Chondrocyte (in vitro differentiated cells): ENCODE measurements at places on chromosomes 16 and 17. TPM values are rescaled to one million over a fixed set of nuclear protein-coding genes. Genes with fewer than 3 reads are reported as not detected.
A peak's percentile ranks its signal among the peaks of the same experiment; 100 is the strongest.

Gene THRA
- 31.9 to 46.6 TPM (median 34.7 TPM) in 3 replicates for total RNA-seq

DNA sequence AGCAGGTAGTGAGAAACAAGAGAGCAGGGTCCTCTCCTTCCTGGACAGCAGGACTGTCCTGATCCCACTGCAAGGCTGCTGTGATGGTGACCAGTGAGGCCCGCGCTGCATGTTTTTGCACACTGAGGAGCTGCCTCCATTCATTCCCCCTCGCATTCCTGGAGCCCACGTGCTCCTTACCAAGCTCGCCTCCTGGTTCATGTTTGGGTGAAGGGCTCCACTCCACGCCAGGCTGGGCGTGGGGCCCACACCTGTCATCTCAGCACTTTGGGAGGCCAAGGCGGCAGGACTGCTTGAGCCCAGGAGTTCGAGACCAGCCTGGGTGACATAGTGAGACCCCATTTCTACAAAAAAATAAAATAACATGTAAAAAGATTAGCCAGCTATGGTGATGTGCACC, 15.4 kb upstream of the FASN start:
- H3K27ac ChIP-seq: no peak overlapping the region
- H3K36me3 ChIP-seq: peaks cover 3% of the 10 kb centered on the region
- H3K4me3 ChIP-seq: no peak overlapping the region
- H3K27me3 ChIP-seq: no peaks in the 10 kb centered on the region

GRCh38 chr16:71172481-71173207, 57.9 kb downstream of the HYDIN start:
- H3K4me3 ChIP-seq: no peak overlapping the region
- no peak for DNase-seq
- no peak overlapping the region for H3K27ac ChIP-seq
- no peaks in the 10 kb centered on the region for H3K36me3 ChIP-seq
- H3K27me3 ChIP-seq: peaks cover 4% of the 10 kb centered on the region
- no peaks in the 10 kb centered on the region for H3K4me1 ChIP-seq

Gene BEAN1
- total RNA-seq: 3.1 to 4.1 TPM (median 3.7 TPM) in 3 replicates

DNA sequence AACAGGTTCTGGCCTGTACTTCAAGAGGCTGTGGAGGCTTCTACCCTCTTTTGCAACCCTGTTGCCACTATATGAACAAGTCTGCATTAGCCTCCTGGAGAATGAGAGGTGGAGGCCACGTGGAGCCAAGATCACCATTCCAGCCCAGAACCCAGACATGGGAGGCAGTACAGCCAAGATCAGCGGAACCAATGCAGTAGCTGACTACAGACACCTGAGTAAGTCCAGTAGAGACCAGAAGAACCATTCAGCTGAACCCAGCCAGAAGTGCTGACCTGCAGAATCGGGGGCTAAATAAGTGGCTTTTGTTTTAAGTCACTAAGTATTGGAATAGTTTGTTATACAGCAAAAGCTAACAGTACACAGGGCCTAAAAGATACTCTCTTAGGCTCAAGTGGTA, 12.1 kb downstream of the FAM20A start:
- H3K4me1 ChIP-seq: no peaks in the 10 kb centered on the region
- H3K36me3 ChIP-seq: no peaks in the 10 kb centered on the region
- H3K27me3 ChIP-seq: peaks cover 11% of the 10 kb centered on the region
- no peak overlapping the region for H3K27ac ChIP-seq
- no peak overlapping the region for H3K4me3 ChIP-seq

GRCh38 chr17:8192070-8192815, 2.3 kb upstream of the BORCS6 start:
- no peak overlapping the region for H3K27ac ChIP-seq
- H3K27me3 ChIP-seq: no peaks in the 10 kb centered on the region
- no peaks in the 10 kb centered on the region for H3K36me3 ChIP-seq
- peaks cover 21% of the 10 kb centered on the region for H3K4me1 ChIP-seq
- no peak for DNase-seq

DNA sequence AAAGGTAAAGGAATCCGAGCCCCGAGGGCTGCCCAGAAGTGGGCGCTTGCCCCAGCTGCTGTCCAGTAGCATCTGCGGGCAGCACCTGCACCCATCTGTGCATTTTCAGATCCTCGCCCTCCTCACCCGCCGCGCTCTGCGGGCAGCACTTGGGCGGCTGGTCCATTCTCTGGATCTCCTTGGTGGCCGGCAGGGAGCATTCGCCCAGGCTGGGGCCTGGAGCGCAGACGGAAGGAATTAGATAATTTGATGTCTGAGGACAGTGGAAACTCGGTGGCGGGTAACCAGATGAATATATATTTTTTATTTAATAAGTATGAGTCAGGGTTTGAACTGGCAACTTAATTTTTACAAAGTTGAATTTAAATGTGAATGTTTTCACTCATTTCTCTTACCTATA, 88.5 kb downstream of the NPIPB11 start:
- H3K27me3 ChIP-seq: no peaks in the 10 kb centered on the region
- no peak overlapping the region for H3K4me3 ChIP-seq
- no peak overlapping the region for H3K27ac ChIP-seq
- H3K4me1 ChIP-seq: peaks cover 54% of the 10 kb centered on the region
- H3K36me3 ChIP-seq: no peaks in the 10 kb centered on the region

GRCh38 chr17:61583660-61584264, 7.3 kb downstream of the NACA2 start:
- H3K27ac ChIP-seq: no peak overlapping the region
- H3K4me1 ChIP-seq: no peaks in the 10 kb centered on the region
- no peak overlapping the region for H3K4me3 ChIP-seq
- no peak for DNase-seq

DNA sequence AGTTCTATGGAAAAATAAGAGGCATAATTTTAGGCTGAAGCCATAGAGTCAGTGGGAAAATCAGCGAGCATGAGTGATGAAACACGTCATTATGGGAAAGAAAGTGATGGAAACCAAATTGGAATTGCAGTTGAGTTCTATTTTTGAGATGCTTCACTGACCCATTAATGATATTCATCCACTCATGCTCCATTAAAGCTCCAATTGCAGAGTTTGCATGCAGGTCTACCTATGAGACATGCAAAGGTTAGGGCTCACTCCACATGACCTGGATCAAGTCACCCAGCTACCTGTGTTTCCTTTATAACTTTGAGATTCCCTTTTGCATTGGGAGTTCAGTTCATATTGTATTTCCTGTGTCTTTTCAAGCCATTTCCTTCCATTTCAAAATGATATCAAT, 8.0 kb upstream of the KRTAP2-4 start:
- no peaks in the 10 kb centered on the region for H3K27me3 ChIP-seq
- no peak for DNase-seq
- no peak overlapping the region for H3K4me3 ChIP-seq
- no peaks in the 10 kb centered on the region for H3K4me1 ChIP-seq
- H3K36me3 ChIP-seq: no peaks in the 10 kb centered on the region

GRCh38 chr16:47492428-47493377, 31.6 kb downstream of the PHKB start:
- no peak for DNase-seq
- H3K27me3 ChIP-seq: no peaks in the 10 kb centered on the region
- H3K4me3 ChIP-seq: peak overlapping the region; percentile 39
- H3K36me3 ChIP-seq: peaks cover 6% of the 10 kb centered on the region
- H3K27ac ChIP-seq: peak overlapping the region; percentile 62

Gene MYH2
- not detected in 3 replicates for total RNA-seq

Gene REXO5
- total RNA-seq: 2.9 to 6.9 TPM (median 4.0 TPM) in 3 replicates

GRCh38 chr17:74128456-74129211, 74.8 kb upstream of the RPL38 start:
- H3K27ac ChIP-seq: no peak overlapping the region
- H3K27me3 ChIP-seq: peaks cover 17% of the 10 kb centered on the region
- H3K4me1 ChIP-seq: peaks cover 5% of the 10 kb centered on the region
- H3K36me3 ChIP-seq: no peaks in the 10 kb centered on the region
- no peak for DNase-seq
- H3K4me3 ChIP-seq: no peak overlapping the region

DNA sequence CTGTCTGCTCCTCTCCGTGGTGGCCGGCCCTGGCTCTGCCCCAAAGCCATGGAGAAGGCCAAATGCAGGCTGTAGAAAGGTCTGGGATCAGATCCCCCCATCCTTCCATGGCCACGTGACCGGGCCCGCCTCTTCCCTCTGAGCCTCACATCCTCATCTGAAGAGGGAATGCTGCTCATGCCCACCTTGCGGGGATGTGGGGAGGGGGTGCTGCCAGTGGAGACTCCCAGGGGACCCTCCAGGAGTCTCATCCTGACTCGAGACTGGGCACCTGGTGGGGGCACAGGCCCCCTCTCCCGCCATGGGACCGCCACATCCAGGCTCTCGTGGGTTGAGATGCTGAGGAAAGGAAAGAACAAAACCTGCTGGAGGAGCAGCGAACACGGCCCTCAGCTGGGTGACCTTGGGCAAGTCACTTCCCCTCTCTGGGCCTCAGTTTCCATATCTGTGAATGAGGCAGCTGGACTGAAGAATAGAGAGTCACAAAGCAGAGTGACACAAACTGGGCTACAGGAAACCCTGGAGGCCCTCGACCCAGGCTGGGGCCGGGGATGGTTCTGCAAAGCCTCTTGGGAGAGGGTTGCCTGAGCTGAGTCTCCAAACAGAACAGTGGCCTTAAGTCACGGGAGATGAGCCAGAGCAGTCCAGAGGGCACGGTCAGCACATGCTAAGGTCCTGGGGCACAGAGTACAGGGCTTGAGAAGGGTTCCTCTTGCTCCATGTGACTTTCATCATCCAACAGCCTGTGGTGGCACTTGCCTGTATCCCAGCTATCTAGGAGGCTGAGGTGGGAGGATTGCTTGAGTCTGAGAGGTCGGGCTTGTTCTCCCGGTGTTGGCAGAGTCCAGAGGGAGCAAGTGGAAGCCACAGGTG, 30.1 kb downstream of the SOCS1 start:
- H3K36me3 ChIP-seq: no peaks in the 10 kb centered on the region
- H3K4me3 ChIP-seq: no peak overlapping the region
- H3K27ac ChIP-seq: no peak overlapping the region
- H3K4me1 ChIP-seq: peaks cover 9% of the 10 kb centered on the region
- peaks cover 4% of the 10 kb centered on the region for H3K27me3 ChIP-seq

Gene MLKL
- 2.7 to 3.4 TPM in 2 of 3 replicates, not detected in the other for total RNA-seq

DNA sequence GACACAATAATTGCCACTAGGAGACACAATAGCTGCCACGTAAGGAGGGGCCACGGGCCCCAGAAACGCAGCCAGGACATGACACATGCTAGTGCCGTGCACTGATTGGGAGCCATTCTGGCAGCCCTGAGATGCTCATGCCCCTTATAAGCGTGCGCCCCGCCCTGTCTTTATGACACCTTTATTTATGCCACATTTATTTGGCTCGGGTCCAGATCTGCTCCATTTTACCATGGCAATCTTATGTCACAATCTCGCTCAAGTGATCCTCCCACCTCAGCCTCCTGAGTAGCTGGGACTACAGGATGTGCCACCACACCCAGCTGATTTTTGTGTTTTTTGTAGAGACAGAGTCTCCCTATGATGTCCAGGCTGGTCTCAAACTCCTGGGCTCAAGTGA, 43.8 kb upstream of the NF1 start:
- no peak overlapping the region for H3K4me3 ChIP-seq
- DNase-seq: no peak
- H3K4me1 ChIP-seq: peaks cover 17% of the 10 kb centered on the region
- no peaks in the 10 kb centered on the region for H3K27me3 ChIP-seq

DNA sequence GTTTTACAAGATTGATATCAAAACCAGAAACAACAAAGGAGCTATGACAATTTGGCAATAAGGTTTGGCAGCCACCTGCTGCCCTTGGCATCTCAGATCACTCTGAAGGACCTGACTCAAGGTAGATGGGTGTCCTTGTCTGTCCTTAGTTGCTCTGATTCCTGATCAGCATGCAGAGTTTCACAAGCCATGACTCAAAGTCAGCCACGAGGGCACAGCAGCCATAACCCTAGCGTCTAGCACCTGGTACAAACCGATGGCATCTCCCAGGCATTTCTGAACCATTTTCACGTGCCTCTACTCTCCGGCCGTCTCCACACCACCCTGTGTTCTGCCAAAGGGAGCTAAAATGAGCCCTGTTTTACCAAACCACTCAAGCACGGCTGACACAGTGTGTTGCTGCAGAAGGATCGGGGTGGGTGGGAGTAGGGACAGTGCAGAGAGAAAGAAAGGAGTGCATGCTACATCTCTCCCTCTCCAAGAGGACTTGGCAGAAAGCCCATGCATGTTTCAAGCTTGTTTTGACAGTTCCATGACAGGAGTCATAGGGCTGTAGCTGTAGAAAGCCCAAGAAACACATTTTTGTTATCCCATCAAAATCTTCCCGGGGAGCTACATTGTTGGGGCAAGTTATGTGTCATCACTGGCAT, 297.3 kb downstream of the ABCC12 start:
- H3K36me3 ChIP-seq: no peaks in the 10 kb centered on the region
- H3K4me3 ChIP-seq: no peak overlapping the region
- H3K4me1 ChIP-seq: peaks cover 8% of the 10 kb centered on the region

Gene ENPP7
- total RNA-seq: not detected in 3 replicates

Gene SLC47A1
- total RNA-seq: 1.7 to 4.9 TPM (median 2.0 TPM) in 3 replicates

DNA sequence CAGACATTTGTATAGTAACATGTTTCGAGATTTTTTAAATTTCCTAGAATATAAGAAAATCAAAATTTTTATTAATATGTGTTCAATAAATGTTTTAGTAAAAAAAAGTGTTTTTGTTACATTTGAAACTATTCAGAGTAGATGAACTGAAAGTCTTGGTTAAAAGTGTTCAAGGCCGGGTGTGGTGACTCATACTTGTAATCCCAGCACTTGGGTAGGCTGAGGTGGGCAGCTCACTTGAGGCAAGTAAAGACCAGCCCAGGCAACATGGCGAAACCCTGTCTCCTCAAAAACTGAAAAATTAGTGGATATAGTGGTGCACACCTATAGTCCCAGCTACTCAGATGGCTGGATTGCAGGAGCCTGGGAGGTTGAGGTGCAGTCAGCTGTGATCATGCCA, 16.8 kb upstream of the PHKG2 start:
- DNase-seq: peak; percentile 15
- peaks cover 35% of the 10 kb centered on the region for H3K36me3 ChIP-seq
- H3K4me3 ChIP-seq: no peak overlapping the region
- H3K4me1 ChIP-seq: no peaks in the 10 kb centered on the region
- no peaks in the 10 kb centered on the region for H3K27me3 ChIP-seq
- H3K27ac ChIP-seq: no peak overlapping the region

GRCh38 chr17:4833941-4834680, 971 bp downstream of the MINK1 start:
- H3K36me3 ChIP-seq: peaks cover 3% of the 10 kb centered on the region
- peak overlapping the region; percentile 98 for H3K4me3 ChIP-seq
- peaks cover 38% of the 10 kb centered on the region for H3K4me1 ChIP-seq
- no peak for DNase-seq
- H3K27ac ChIP-seq: peak overlapping the region; percentile 94
- H3K27me3 ChIP-seq: no peaks in the 10 kb centered on the region

DNA sequence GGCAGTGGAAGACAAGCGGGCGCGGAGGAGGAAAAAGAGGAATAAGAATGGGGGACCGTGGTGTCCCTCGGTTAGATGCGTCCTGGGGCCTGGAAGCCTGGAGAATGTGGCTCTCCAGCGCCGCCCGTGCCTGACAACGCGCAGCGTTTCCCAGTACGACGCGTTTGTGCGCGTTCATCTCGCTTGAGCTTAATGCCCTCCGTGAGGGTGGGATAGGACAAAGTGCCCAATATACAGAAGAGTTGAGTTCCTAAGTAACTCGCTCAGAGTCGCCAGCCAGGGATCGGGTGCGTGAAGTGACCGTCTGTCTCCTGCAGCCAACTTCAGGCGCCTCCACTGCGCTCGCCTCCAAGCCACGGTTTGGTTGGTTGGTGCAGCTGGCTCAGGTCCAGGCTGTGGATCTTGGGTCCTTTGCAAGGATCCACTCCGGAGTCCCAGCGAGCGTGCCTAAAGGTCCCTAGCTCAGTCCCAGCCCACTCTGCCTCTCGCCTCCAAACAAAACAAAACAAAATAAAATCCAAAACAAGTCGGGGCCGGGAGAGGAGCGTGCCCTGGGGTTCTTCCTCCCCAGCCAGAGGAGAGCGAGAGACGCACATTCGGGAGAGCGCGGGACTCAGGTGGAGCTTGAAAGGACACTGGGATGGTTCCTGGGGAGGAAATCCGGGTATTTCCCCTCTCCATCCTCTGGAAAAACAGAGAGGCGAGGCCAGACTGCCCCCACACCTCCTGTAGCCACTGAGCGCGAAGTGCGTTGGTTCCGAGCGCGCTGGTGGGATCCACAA, 974 bp downstream of the GALR2 start:
- H3K27me3 ChIP-seq: peaks cover 44% of the 10 kb centered on the region
- peaks cover 29% of the 10 kb centered on the region for H3K4me1 ChIP-seq
